ENCODE measurements at places on chromosomes 7 and 10. TPM values are rescaled to one million over a fixed set of nuclear protein-coding genes. Genes with fewer than 3 reads are reported as not detected.

The EIF5AL1 gene
- polyA plus RNA-seq, result 0.36 TPM

The PDIA4 gene
- 47.7 TPM for polyA plus RNA-seq

The LIPM gene
- not detected for polyA plus RNA-seq

The C7orf57 gene
- polyA plus RNA-seq, result not detected

The VWDE gene
- not detected for polyA plus RNA-seq

The HMX2 gene
- not detected for polyA plus RNA-seq

The THSD7A gene
- not detected for polyA plus RNA-seq

The RELN gene
- not detected for polyA plus RNA-seq

The SUN3 gene
- polyA plus RNA-seq, result not detected

The MSMB gene
- polyA plus RNA-seq, result not detected

The CNTNAP2 gene
- not detected for polyA plus RNA-seq

The STAMBPL1 gene
- 2.3 TPM for polyA plus RNA-seq

The MYH16 gene
- polyA plus RNA-seq, result not detected

The GNG11 gene
- polyA plus RNA-seq, result 28.0 TPM

The CLCN1 gene
- not detected for polyA plus RNA-seq

The HOXA7 gene
- polyA plus RNA-seq, result 3.3 TPM

The PKD2L1 gene
- 0.87 TPM for polyA plus RNA-seq
